Activated T-helper 1 cell treated with Interleukin-2 at 50 U/mL for 16 hours (primary cell): ENCODE measurements at places on chromosomes 3 and 15.

- no peak for DNase-seq
These were observed 139.1 kb upstream of the ZPLD1 start for GRCh38 chr3:102295756-102296155.

- DNase-seq = no peak
These were observed 30.4 kb downstream of the TFRC start for GRCh38 chr3:196051282-196052076.

- no peak for DNase-seq
These were observed 113.3 kb downstream of the KLHL25 start for GRCh38 chr15:85681386-85681785.

- no peak for DNase-seq
These were observed 105.9 kb upstream of the HERC1 start for GRCh38 chr15:63939531-63940130.

- no peak for DNase-seq
These were observed 146.5 kb upstream of the MME start for GRCh38 chr3:154933581-154933980.

DNA sequence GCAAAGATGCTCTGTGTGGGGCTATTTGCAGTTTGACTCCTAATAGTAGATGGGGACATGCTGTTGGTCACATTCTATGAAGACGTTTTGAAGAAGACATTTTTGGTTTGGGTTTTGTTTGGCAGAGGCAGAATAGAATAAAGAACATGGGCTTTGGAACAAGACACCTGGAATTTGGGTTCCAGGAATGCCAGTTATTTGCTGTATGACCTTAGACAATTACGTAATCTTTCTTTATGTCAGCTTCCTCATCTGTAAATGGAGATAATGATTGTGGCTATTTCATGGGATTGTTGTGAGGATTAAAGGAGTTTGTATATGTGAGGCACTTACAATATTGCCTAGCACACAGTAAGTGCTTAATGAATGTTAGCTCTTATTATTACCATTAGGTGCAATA is 91.6 kb downstream of the MESD start:
- DNase-seq = no peak

DNA sequence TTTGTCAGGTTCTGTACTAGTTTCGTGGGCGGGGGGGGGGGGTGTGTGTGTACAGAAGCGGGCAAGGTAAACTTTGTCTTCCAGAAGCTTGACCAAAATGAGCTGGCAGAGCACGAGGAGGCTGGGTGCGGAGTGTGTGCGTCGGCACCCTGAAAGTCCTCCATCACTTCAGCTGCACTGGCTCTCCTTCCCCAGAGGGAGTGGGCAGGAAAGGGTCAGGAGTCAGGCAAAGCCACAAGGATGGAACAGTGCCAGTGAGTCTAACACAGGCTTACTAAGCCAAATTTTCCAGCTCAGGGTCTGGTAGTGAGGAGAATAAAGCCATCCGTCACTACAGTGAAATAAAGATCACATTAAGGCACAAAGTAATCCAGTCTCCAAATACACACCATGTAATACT is 11.9 kb upstream of the SH3GL3 start:
- DNase-seq = no peak
